ENCODE measurements at places on chromosomes 6 and 20.

DNA sequence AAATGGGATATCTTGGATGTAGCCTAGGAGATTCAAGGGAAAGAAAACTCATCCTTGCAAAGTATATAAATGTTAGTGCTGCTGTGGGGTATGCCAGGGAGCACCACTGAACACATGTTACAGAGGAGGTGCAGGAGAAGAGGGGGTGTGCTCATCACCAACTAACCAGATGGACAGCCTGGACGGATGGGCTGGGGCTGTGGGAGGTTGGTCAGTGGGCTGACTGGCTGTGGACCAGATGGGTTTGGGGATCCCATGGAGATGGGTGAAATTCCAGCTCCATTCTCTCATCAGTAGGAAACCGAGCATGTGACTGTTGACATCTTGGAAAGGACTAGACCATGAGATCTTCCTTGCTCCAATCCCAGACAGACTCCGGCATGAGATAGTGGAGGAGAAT is 201.0 kb downstream of the LRFN2 start:
- no peak for DNase-seq

DNA sequence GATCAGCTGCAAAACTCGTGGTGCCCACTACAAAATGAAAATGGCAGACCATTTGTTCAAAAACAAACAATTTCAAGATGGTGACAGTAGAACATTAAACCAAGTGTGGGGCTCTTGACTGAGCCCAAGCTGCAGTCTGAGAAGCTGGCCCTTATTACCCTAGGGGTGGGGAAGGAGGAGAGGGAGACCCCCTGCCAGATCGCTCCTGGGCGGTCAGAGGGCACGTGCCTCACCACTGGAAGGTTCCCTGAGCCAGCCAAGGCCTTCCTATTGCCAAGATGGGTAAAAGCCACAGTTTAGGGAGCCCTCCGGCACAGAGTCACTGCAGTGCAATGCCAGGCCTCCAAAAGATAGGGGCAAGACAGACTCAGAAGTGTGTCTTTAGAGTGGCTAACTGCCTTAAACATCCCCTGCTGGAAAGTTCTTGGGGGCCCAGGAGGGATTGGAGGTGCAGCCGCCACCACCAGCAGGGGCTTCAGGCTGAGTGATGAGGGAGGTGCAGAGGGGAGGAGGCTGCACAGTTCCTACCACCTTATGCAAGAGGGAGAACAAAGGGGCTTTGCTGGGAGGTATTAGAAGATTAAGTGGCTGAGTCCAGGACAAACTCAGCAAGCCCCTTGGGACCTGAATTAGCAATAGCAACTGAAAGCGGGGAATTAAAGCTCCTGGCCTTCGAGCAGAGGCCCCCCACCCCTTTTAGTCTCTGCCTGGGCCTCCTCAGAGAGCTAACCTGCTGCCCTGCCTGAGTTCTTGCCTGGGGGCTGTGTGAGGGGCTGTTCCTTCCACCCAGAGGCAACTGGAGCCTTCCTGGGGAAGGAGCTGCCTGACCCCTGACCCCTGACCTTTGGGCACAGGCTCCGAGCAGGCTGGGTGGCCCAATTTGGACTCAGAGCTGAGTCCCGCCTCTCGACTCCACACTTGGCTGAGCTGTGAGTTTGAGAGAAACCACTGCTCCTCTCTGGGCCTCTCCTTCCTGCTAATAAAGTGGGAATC is 88.4 kb downstream of the VEGFA start:
- DNase-seq = no peak

DNA sequence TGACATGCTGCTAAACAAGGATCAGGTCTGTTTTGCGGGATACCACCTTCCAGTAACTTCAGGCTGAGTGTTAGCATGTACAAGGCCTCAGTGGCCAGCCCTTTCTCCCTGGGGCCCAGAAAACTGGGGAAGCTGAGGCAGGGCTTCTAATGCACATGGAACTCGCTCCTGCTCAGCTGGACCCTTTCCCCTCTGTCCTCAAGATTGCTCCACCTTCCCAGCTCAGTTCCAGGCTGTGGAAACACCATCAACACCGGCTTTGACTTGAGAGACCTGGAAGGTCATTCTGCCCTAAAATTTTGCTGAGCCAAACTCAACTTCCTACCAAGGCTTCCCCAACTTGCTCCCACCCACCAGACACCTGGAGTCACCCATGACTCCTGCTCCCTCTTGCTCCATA is 4.2 kb upstream of the BLCAP start:
- no peak for DNase-seq

DNA sequence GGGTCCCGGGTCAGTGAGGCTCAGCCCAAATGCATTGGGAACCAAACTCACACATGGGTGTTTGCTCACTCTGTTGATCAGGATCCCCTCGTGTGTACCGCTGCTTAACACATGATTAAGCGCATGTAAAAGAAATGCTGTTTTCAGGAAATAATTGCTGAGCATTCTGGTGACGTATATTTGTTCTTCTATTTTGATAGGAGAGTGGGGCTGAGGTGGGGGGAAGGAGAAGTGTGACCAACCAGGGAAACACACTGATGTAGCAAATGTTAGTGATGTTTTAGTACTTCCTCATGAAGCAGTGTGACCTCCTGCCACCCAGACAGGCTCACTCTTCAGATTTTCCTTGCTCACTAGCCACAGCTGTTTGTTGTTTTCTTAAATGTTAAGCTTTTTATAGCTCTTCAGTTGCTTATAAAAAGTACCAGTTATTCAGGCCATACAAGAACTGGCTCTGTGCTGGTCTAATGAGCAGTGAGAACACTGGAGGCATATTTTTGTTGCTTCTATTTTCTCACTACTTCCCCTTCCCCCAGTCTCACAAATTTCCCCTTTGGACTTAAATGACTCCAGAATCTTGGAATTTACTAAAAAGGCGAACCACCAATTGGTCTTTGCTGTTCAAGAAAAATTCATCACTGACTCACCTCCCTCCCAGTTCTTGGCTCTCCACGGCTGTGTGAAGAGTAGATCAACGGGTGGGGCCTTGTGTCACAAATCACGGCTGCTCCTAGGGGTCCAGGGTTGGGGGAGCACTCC is 79.2 kb upstream of the BACH2 start:
- DNase-seq = peak; percentile 65

DNA sequence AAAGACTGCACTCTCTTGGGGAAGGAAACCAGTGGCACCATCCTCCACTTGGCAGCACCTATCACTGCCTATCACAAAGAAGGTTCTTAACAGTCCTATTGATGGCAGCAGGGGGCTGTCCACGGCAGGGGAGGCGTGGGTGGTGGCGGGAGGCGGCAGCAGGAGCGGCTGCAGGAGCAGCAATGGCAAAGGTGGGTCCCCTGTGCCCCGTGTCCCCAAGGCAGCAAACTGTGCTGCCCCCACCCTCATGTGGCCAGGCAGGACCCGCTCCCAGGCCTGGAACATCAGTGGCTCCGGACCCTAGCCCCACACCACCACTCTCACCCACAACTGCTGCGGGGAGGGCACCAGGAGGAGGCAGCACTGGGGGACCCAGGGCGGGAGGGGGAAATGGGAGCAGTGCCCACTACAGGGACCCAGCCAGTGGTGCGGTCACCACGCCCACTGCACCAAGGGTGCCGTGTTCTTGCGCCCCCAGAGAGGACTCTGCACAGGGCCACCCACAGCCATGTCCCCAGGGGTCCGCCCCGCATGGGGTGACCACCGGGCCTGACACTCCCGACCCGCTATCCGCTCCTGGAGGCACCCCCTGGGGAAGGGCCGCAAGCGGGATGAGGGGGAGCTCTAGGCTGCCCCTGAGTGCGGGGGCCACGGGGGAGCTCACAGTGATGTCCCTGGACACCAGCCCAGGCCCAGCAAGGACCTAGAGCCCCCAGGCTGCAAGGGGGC is 54.6 kb downstream of the GMDS start:
- DNase-seq = no peak

DNA sequence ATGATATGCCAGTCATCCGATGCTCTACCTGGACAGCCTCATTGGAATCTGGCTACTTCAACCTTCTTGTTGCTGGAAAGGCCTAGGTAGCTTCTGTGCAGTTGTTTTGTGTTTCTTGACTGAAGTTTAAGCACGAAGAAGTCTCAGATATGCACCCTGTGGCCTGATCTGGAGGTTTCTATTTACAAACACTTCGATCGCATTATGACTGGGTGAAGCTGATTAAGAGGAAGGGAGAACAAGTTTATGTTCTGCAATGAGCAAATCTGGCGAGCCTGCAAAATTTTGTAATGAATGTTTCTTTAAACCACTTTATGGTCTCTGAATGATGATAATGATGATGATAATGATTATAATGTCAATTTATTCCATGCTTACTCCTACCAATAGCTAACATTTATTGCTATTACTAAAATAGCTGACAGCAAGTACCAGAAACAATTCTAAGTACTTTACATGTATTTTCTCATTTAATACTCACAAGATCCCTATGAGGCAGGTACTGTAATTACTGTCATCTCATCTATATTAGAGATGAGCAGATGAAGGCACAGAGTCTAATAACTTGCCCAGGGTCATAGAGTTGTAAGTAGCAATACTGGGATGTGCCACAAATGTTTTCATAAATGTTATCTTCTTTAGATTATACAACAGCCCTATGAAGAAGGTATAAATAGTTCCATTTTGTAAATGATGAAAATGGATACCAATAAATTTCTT is 126.1 kb upstream of the UST start:
- DNase-seq = no peak

DNA sequence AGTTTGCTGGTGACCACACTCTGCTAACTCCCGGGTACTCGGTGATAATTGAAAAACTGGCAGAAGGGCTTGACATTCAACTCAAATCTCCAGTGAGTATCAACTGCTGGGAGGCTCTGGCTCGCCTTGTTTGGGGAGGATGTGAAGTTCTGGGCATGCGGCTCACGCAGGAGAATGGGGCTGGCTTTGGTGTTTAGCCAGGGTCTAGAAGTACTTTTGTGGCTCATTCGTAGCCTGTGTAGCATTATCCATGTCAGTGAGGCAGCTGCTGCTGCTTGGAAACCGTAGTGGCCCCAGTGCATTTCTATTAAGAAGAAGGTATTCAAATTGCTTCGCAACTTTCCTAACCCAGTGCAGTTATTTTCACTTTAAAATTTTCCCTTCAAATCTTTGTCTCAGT is 52.2 kb downstream of the KDM1B start:
- no peak for DNase-seq

GRCh38 chr6:132675749-132676148 is 16.8 kb upstream of the TAAR1 start:
- no peak for DNase-seq

GRCh38 chr20:7155794-7156193 is 388.3 kb downstream of the BMP2 start:
- no peak for DNase-seq

All from renal pelvis (tissue), 12 donors.